ENCODE measurements at places on chromosomes 2 and 18.

DNA sequence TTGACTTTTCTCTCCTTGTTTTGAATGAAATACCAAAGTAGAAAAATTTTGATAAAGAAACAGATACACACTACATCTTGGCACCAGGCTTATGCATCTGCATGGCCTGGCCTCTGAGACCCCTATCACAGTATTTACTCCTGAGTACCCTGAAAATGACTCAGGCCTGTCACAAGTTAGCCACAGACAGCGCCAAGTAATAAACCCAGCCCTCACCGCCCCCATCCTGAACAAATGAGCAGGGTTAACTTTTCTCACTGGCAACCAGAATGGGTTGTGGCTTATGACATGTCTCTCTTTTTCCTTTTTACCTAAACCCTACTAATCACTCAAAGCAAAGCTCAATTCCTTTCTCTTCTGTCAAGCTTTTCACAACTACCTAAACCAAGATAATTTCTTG, 35.3 kb downstream of the SPRED2 start:
- no peak for DNase-seq

GRCh38 chr2:169741-170140, 94.1 kb downstream of the SH3YL1 start:
- no peak for DNase-seq

DNA sequence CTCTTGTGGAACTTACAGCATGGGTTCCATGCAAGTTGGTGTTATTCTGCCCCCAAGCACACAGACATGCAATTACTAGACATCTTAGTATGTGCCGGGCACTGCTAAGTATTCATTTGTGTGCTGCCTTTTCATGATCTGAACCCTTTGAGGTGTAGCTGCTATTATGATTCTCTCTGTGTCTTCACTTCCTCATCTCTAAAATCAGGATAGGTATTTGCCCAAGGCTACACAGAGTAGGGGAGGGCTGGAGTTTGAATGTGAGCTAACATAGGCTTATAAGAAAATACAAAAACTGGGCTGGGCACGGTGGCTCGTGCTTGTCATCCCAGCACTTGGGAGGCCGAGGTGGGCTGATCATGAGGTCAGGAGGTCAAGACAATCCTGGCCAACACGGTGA, 27.2 kb downstream of the FASTKD2 start:
- DNase-seq, result no peak

DNA sequence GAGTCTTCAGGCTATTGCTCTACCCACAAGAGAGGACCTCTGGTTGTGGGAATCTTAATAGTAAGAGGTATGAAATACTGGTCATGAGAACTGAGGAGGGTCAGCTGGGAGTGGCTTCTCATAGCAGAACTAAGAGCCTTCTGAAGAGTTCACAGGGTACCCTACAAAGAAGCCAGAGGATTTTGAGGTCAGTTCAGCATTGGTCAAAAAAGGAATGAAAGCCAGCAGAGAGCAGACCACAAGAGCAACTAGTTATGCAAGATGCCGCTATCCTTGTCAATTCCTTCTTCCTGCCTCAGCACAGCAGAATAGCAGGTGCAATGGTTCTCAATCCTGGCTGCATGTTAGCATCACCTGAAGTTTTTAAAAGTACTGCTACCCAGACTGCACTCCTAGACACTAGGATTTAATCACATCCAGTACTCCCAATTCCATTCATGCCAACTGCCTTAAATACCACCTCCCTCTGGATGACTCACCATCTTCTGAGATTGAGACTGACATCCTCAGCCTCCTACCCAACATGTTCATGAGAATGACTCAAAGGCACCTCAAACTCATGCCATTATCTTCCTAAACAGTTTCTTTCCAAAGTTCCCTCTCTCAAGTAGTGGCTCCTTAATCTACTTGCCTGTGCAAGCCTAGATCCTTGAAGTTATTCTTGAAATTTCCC, 81.0 kb upstream of the RBMS1 start:
- peak; percentile 74 for DNase-seq

GRCh38 chr2:133579274-133579673, 11.0 kb upstream of the NCKAP5 start:
- peak; percentile 50 for DNase-seq

- DNase-seq, result no peak
Observed at GRCh38 chr2:172667581-172668325, 67.9 kb upstream of the RAPGEF4 start.

DNA sequence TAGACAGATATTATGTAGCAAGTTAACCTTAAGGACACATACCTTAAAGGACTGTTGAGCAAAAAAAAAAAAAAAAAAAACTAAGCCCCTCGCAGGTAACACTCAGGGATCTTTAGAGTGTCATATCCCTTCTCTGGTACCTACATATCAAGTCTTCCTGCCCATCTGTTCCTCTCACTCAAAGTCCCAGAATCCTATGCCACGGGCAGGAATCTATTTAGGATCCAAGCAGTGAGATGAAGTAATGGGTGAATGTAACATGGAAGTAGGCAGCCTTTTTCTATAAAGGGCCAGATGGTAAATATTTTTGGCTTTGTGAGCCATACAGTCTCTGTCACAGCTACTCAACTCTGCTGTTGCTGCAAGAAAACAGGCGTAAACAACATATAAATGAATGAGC, 496.7 kb downstream of the STK39 start:
- no peak for DNase-seq

DNA sequence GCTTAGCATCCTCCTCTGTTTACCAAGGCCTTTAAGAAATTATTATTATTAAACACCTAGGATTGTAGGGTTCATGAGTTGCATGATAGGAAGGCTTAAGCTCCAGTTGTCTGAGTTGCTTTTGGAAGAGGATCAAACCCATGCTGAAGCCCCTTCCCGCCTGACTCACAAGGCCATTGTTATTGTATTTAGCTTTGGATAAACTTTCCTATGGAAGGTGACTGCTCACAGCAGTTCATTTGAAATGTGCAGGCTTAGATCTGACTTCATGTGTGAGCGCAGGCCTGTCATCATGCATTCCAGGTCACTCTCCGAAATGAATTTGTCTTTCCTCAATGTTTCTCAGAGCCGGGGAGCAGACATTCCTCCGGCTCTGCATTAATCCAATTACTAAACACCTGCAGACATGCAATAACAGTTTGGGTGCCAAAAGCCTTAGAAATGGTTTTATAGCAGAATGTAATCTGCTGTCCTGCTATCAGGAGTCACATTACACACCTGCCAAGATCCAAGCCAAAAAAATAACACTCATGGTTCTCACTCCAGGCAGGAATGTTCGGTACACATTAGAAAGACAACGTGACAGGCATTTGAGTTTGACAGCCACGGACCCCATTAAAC, 119.9 kb downstream of the OSR1 start:
- DNase-seq, result no peak

GRCh38 chr18:68233018-68233417, 481.9 kb downstream of the TMX3 start:
- no peak for DNase-seq

- peak; percentile 55 for DNase-seq
Observed at GRCh38 chr2:231133365-231134099, 8.7 kb upstream of the HTR2B start.

GRCh38 chr2:49306925-49307324, 152.6 kb upstream of the FSHR start:
- peak; percentile 40 for DNase-seq

DNA sequence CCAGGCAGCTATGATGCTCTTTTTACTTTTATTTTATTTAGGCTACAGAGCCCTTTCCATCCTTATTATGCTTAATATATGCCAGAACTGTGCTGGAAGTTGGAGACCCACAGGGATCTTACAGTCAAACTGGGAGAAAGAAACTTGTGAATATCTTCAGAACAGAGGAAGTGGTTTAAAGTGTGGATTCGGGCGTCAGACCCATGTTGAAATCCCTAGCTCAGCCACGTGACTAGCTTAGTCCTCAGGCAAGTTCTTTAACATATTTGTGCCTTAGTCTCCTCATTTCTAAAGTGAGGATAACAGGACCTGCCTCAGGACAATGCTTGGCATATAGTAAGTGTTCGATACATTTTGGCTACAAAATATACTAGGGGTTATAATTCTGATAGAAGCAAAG, 59.1 kb downstream of the MAP3K20 start:
- DNase-seq, result peak; percentile 88

DNA sequence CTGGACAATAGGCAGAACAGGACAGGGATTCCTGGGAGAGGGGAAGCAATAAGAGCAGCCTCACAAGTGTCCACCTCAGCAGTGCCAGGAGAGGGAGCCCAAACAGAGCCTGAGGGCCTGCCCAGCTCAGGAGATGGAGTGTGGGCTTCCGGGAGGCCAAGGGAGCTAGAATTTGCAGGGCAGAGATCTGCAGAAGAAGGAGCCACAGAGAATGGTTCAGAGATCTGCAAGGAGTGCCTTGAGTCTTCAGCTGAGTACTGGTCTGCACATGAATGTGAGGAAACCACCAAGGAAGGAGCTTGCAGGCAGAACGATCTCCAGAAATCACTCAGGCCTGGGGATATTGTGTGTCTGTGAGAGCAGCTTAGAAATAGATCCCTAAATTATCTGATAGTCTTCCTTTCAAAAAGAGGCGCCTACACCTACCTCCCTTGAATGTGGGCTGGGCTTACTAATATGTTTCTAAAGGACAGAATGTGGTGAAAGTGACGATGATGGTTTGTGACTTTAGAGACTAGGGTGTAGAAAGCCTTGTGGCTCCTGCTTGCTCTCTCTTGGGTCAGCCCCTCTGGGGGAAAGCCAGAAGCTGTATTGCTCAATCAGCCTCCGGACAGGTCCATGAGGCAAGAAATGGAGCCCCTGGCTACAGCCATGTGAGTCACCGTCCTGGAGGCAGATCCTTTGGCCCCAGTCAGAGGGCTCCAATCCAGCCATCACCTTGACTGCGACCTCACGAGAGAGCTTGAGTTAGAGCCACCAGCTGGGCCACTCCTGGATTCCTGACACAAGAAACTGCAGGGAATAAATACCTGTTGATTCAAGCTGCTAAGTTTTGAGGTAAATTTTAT, 7.6 kb upstream of the LPIN1 start:
- DNase-seq, result peak; percentile 85

DNA sequence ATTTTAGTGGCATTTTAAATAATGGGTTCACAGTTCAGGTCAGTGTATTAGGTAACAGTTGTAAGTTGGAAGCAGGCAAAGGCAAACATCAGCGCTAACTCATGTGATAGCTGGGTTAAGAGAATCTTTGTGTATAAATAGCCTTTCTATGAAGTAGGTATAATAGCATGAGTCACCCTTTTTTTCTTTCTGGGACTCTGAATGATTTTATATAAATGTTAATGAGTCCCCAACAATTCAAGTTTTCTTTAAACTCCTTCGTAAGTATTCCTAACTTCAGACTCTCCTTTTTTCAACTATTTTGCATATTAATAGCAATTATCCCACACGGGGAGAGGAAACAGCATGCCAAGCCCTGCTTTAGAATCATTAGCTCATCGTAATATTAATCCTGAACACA, 384.3 kb downstream of the PIK3C3 start:
- DNase-seq, result no peak

- no peak for DNase-seq
Observed at GRCh38 chr2:215286309-215286708, 25.6 kb upstream of the ATIC start.

- DNase-seq, result no peak
Observed at GRCh38 chr18:70194227-70194890, 11.1 kb downstream of the RTTN start.

- DNase-seq, result no peak
Observed at GRCh38 chr2:10466801-10467200, 18.7 kb upstream of the ODC1 start.

GRCh38 chr2:205811387-205811786, 129.1 kb downstream of the NRP2 start:
- DNase-seq, result no peak

DNA sequence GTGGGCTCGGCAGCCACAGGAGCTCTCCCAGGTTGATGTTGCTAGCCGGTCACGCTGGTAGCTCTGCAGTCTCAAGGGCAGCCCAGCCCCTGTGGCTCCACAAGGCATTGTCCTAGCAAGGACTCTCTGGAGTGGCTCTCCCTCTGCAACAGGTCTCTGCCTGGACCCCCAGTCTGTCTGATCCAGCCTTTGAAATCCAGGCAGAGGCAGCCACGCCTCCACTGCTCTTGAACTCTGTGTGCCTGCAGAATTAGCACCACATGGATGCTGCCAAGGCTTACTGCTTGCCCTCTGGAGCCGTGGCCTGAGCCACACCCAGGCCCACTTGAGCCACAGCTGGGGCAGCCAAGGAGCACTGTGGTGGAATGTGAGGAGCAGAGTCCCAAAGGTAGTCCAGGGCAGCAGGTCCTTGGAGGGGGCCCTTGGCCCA, 43.0 kb upstream of the FAHD2A start:
- DNase-seq, result no peak

DNA sequence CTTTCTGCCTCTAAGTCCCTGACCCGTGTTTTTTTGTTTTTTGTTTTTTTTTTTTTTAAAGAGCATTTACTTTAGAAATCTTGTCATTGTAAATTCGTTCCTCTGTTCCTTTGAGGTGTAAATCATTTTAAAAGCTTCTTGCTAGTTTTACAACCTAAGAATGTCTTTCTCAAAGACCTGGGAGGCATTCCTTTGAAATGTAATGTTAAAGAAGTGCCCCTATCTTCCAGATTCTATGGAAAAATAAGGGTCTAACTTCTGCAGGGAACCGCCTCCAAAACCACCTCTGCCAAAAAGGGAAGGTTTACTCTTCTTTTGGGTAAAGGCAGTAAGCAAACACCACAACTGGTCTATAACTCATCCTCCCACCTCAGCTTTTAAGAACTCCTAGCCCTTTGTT, 259.6 kb upstream of the ZNF804A start:
- no peak for DNase-seq

DNA sequence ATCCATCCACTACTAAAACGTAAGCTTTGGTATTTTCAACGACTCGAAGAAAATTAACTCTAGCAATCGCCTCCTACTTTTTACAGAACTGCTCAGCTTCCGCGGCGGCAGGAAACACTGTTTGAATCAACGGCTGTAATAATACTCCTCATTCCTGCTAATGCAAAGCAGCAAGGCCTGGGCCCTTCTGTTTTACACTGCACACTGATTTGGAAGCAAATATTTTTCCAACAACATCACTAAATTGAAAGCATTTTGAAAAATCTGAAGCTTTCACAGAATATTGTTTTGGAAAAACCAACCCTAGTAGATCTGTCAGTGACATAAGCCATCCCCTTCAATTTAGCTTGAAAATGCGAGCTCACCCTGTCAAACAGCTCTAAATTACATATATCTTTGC, 261.2 kb downstream of the TXNL1 start:
- DNase-seq, result no peak

GRCh38 chr2:40266201-40266600, 185.7 kb downstream of the SLC8A1 start:
- DNase-seq, result no peak

DNA sequence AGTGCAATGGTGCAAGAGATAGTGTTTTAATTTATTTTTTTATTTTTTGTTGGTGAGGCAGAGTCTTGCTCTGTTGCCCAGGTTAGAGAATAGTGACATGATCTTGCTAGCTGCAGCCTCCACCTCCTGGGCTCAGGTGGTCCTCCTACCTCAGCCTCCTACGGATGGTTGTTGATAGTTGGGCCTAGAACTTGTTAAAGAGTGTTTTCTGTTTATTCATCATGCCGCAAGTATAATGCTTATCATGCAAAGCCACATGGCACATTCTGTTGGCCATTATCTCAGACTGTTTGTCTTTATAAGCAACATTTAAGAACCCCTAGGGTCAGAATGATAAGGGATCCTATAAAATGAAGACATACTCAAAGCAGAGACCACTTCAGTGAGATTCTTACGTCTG, 1.7 kb downstream of the UGGT1 start:
- no peak for DNase-seq

Data from MCF 10A (cell line).